RPMI7951 (cell line): ENCODE measurements at places on chromosomes 16 and 17.

DNA sequence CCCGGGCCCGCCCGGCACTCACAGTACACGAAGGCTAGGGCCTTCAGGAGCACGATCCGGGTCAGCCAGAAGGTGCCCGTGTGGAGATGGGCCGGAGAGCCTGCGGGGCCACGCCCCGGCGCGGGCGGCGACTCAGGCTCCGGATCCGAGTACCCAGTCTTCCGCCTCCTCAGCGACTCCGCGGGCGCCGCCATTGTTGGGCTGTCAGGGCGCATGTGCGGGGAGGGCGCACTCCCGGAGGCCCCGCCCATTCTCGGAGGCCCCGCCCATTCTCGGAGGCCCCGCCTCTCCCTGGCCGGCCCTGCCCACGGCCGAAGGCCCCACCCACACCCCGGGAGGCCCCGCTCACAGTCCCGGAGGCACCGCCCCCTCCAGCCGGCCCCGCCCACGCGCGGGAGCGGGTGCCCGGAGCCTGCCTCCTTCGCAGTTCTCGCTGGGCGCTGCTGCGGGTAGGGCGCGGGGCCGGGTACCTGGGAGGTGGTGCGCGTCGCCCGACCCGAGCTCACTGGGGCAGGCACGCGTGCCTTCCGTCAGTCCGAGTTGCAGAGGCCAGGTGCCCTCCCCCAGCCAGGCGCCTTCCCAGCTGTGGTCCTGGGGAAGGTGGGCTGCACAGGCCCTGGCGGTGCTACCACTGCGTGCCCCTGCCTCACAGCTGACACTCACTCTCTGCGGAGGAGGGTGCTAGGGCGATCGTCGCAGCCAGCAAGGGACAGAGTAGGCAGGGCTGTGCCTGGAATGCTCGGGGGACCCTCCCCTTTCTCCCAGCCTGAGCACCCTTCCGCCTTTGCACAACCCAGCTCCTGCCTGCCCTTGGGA is at the start of gene LMF1:
TSS of gene LMF1 (minus strand) at position 219 of the 816 bp plus-strand sequence. CDS start at position 215, 4 bp downstream.
- peak; percentile 70 for DNase-seq

- no peak for DNase-seq
These were observed 90.6 kb upstream of the CLEC18A start for GRCh38 chr16:69860233-69861231.

DNA sequence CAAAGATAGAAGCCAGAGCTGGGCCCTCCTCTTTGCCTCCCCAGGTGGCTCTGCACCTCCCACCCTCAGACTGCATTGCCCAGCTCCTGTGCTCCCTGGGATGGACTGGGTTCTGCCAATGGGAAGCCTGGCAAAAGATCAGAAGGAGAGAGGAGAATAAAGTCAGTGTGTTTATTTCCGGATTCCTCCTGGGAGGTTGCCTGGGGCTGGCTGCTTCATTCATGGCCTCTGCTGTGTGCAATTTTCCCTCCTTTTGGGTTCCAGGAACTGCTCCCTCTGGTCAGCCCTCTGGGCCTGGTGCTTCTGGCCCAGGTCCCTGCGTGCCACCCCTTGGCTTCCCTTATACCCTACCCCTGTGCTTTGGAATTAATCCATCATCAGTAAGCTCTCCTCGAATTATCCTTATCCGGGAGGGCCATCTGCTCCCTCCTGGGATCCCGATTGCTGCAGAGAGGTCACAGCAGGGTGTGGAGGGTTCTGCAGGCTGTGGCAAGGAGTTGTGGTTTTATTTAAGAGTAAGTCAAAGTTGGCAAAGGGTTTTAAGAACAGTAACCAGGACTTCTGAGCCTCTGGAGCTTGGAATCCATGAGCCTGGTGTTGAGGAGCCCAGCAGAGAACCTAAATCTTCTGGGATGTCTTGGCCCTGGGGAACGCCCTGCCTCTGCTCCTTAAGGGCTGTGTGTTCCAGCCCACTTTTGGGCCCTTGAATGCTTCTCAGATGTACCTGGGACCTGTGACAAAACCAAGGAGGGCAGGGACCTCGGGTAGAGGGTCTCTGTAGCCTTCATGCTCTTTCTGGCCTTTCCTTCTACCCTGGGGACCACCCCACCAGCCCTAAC is 8.2 kb upstream of the MMP2 start:
- DNase-seq = peak; percentile 99

DNA sequence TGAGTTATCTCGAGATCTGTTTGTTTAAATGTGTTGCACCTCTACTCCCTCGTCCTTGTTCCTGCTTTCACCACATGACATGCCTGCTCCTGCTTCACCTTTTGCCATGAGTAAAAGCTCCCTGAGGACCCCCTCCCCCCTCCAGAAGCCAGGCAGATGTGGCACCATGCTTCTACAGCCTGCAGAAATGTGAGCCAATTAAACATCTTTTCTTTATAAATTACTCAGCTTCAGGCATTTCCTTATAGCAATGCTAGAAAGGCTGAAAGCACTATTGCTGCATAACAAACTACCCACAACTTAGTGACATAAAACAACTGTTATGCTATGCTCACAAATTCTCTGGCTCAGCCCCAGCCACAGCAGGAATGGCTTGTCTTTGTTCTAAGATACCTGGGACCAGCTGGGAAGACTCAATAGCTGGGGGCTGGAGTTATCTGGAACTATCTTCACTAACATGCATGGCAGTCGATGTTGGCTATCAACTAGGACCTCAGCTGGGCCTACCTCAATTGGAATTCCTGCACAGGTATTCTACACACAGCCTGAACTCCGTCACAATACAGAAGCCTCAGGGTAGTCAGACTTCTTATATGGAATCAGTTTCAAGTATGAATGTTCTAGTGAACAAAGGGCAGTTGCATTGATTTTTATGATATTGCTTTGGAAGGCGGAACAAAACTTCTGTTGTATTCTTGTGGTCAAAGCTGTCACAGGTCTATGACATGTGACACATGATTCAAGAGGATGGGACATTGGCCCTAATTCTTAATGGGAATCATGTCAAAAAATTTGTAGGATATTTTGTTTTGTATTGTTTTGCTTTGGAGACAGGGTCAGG is 186.0 kb upstream of the PIRT start:
- DNase-seq = no peak

DNA sequence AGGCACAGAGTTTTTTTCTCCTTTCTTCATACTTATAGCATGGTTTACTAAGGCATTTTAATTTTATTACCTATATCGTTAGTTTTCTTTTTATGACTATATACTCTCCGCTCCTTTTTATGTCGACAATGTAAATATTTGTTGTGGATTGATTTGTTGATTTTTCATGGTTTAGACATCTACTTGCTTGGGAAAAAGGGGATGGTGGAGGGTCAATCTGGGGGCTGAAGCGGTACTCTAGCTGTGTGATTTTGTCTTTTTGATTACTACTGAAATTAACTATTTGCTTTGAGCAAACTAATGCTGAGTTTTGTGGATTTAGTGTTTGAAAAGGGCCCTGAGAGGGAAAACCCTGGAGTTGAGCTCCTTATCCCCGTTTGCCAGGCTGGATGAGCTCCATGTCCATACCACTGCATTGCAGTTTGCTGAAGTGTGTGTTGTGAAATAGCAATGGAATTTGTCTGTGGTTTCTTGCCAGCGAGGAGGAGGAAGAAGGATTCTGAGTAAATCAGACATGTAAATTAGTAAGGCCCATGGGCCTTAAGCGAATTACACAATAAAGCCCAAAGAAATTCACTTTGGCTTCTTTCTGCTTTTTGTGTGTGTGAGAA is 72.0 kb downstream of the FTO start:
- peak; percentile 94 for DNase-seq

DNA sequence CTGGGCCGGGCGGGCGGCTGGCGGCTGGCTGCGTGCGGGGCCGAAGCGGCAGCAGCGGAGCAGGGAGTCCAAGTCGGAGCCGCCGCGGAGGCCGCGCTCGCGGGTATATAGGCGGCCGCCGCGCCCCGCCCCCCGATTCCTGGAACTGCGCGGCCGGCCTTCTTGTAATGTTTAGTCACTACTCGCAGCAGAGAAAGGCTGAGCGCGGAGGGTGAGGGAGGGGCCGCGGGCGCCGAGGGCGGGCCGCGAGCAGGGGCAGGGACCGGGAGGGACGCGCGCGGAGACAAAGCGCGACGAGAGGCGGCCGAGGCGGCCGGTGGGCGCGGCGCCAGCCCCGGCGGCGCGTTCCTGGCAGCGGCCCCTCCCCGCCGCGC is at the start of gene SOCS3:
TSS of gene SOCS3 (minus strand) at position 81 of the 374 bp plus-strand sequence. CDS start 982 bp downstream, outside the sequence.
- peak; percentile 95 for DNase-seq

GRCh38 chr16:57017251-57017650 is 27.9 kb downstream of the NLRC5 start:
- peak; percentile 64 for DNase-seq

GRCh38 chr17:14482715-14483114 is 181.8 kb downstream of the HS3ST3B1 start:
- no peak for DNase-seq

DNA sequence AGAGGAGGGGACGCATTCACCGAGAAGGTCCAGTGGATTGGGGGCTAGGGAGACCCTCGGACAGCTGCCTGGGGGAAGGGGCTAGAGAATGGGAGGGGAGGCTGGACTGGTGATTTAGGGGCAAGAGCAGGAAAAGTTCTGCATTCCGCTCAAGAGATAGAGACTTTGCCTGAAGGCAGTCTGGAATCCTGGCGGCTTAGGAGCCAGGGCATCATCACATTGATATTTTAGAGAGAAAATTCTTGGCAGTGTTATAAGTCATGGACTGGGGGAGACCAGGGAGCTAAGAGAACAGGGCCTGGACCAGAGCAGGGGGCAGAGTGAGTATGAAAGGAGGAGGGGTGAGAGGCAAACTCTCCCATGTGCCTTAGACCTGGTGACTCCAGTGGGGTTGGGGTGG is 35.8 kb downstream of the MSI2 start:
- no peak for DNase-seq

GRCh38 chr16:13913374-13914292 is 6.3 kb upstream of the ERCC4 start:
- no peak for DNase-seq

GRCh38 chr17:83062818-83063671 is 16.4 kb upstream of the METRNL start:
- DNase-seq = no peak

DNA sequence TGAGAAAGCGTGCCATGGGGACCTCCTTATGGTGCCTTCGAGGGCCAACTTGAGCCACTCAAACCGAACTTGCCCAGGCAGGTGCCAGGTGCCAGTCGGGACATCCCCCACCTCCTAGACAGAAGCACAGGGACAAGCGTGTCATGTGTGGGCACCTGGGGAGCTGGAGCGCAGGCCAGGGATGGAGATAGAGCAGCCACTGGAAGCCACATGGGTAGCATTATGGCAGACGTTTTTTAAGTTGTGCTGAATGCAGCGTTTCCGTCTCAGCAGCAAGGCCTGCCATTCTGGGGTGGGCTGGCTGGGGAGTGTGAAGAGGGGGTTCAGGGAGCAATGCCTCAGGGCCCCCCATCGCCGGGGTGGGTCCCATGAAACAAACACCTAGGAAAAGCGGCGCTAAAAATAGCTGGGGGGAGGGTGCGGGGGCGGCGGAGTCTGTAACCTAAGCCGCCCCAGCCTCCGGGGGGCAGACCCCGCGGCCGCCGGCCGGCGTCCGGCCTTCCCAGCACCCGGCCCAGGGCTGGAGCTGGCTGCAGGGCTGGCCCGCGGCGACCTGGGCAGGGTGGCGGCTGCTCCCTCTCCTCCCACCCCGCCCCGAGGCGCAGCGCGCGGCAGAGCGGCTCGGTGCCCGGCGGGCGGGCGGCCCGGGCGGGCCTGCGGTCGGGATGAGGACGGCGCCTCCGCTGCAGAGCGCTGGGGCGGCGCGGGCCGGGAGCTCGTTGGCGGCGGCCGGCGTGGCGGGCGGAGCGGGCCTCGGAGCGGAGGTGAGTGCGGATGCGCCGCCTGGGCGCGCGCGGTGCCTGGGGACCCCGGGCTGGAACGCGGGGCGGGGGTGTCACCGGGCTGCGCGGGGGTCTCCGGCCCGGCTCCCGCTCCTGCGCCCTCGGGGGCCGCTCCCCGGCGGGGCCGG is at the start of gene ZNF469:
TSS of gene ZNF469 (plus strand) at position 469 of the 910 bp plus-strand sequence. CDS start 44,512 bp downstream, outside the sequence.
- peak; percentile 55 for DNase-seq

DNA sequence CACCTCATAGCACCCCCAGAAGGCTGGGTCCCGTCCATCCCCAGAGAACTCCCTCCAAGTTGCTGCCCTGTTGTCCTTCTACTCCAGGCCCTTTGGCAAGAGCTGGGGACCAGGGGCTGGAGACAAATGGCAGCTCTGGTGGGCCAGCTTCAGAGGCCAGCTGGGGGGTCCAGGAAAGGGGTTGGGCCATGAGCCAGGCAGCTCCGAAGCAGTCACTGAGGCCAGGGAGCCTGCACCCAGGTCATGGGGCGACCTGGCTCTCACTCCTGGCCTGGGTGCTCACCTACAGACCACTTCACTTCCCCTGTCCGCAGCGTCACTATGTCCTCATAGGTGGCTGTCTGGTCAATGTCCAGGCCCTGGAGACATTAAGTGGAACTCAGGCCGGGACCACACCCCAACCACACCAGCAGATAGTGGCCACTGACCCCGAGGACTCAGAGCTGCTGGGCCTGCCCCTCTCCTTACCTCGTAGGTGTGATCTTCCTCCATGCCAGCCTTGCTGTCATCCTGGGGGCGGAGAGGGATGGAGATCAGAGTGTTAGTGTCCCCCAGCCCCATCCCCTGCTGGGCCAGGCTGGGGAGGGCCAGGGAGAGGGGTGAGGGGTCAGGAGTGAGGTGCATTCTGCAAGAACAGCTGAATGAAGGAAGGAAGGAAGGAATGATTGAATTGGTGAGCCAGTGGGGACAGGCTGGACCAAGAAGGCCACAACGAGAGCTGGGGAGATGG is 3.0 kb downstream of the CD79B start:
- DNase-seq = no peak
